ENCODE measurements at places on chromosomes 7 and 10.

- no peak for DNase-seq
These were observed 48.3 kb downstream of the KIAA1549 start for GRCh38 chr7:138932870-138933269.

- no peak for DNase-seq
These were observed 247.5 kb downstream of the FOXP2 start for GRCh38 chr7:114662002-114662677.

GRCh38 chr7:54933643-54934042 is 85.2 kb upstream of the EGFR start:
- DNase-seq = no peak

DNA sequence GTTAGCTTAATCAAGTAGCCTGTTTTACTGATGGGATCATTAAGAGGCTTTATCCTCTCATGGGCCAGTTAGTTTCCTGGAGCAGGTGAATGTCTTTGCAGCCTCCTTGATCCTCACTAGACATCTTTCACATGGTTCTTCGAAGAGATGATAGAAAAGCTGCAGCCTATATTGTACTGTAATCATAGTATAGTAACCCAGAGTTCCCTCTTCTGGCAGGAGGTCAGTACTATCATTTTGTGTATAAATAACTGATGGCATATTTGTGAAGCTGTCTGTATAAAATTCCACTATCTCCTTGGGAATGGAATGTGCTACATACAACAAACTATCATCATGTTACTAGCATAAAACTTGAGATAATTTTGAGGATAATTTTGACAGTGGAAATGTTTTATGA is 123.8 kb upstream of the PRPS1L1 start:
- DNase-seq = no peak

DNA sequence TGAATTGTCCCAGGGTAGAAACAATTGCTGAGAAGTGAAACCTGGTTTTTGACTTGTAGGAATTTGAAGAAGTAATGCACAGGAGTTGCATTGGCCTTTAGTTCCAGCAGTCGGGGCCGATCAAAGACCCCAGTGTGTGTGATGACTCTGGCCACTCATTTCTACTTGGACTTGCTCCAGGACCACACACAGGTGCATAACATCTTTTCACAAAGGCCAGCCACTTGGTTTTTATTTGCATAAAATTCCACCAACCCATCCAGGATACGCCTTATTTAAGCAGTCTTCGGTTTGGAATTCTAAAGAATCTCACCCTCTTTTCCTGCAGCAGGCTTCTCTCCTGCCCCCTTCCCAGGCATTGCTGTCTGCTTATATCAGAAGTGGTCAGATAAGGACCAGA is 162.0 kb upstream of the HABP2 start:
- DNase-seq = no peak

DNA sequence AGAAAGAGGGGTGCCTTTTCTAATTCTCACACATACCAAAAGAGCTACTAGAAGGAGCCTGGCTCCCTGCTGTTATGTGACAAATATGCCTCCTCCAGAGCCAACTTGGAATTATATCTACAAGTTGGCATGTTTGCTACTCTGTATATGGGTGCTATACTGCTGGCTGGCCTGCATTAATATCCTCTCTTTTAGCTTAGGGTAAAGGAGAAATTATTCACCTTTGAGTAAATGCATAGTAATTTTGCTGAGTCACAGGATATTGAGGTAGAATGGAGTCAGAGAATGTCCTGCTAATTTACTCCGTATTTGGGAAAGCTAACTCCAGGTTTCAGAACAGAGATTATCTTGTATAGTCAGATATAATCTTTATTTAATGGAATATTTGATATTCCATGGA is 24.2 kb upstream of the LIPN start:
- no peak for DNase-seq

GRCh38 chr7:27655184-27655583 is 7.5 kb downstream of the HIBADH start:
- DNase-seq = no peak

- no peak for DNase-seq
These were observed 17.3 kb downstream of the OPALIN start for GRCh38 chr10:96341219-96342182.

DNA sequence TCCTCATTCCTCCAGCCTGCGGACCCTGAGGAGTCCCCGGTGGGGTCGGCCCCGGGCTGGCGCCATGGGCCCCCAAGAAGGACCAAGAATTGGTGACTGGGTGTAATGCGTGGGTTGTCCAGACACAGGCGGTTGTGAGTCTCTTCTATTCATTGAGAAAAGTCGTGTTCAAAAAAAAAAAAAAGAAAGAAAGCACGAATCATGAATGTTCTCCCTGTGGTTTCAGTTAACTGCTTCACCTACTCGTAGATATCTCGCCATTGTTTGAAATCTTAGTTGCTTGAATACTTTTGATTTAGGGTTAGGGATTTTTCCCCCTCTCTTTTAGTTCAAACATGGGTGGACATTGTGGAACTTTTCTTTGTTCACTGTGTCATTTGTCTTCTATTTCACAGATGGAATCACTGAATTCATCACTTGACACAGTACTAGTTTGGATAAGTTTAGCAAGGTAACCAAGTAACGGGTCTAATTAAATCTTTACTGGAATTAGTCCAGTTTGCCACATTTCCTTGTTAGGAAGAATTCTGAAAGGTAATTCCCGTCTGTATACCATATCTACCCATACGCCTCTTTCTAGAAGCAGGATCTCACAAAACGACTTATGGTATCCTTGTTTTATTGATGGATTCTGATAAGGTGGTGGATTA is 775 bp downstream of the STARD3NL start:
- no peak for DNase-seq

DNA sequence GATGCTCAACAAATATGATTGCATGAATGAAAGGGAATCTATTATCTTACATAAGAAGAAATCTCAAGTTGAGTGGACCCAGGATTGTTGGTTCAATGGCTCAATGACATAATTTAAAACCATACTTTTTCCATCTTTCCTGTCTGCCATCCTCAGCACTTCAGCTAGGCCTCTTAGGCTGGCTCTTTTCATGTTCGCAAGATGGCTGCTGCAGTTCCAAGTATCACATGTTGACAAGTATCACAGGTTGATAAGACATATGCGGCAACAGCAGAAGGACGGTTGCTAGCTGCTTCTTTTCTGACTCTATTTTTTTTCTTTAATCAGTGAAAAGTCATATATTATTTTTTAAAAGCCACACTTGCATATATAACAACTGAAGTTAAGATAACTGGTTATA is 79.0 kb upstream of the CDK6 start:
- no peak for DNase-seq

- DNase-seq = no peak
These were observed 1.3 kb downstream of the LRMDA start for GRCh38 chr10:75432763-75433162.

GRCh38 chr10:98921316-98921715 is 314.3 kb downstream of the HPSE2 start:
- no peak for DNase-seq

GRCh38 chr7:1040790-1041189 is 3.6 kb upstream of the GPR146 start:
- DNase-seq = no peak

DNA sequence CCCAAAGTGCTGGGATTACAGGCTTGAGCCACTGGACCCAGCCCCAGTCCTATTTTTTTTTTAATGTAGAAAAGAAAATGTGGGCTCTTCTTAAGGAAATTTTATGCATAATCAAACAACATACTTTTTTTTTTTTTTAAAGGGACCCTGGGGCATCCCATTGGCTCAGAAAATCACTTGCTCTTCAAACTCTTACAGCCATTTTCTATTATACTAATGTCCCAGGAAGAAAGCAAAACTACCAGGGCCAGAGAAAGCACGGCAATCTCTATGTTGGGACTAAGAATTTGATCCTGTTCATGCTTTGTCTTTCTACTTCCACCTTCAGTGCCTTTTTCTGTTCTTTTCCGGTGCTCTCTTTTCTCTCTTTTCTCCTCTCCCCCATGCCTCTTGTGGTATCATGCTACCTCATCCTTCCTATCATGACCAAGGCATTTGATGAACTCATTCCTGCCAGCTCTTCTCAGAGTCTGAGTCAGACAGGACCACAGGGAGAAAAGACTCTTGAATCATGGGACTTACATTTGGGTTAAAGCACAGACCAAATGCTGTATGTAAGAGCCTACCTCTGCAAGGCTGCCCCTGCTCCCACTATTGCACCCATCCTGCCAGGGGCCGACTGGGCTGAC is 76.4 kb upstream of the CCNY start:
- DNase-seq = no peak

Data from esophagus squamous epithelium (tissue), 5 donors.